B cell (primary cell): ENCODE measurements at places on chromosomes 11 and 22. TPM values are rescaled to one million over a fixed set of nuclear protein-coding genes. Genes with fewer than 3 reads are reported as not detected.

- DNase-seq: no peak
Observed at GRCh38 chr11:45573728-45574127, 91.7 kb downstream of the CHST1 start.

- no peak for DNase-seq
Observed at GRCh38 chr11:78922859-78923625, 348.4 kb upstream of the NARS2 start.

DNA sequence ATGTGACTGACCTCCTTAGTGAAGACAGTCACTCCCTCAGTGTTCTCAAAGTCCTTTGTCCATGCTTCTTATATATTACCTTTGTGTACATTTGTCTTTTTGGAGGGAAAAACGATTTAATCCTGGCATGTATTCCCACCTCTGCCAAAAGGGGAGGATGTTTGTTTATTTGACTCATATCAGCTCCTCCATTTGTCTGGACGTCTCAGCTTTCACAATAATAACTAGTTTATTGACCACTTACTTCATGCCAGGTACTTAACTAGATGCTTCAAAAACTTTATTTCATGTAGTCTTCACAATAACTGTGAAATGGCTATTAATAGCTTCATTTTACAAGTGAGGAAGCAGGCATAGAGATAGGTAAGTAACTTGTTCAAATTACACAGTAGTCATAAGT, 5.3 kb downstream of the TBCEL start:
- DNase-seq: no peak

Gene GGTLC2
- not detected in 2 replicates for total RNA-seq

DNA sequence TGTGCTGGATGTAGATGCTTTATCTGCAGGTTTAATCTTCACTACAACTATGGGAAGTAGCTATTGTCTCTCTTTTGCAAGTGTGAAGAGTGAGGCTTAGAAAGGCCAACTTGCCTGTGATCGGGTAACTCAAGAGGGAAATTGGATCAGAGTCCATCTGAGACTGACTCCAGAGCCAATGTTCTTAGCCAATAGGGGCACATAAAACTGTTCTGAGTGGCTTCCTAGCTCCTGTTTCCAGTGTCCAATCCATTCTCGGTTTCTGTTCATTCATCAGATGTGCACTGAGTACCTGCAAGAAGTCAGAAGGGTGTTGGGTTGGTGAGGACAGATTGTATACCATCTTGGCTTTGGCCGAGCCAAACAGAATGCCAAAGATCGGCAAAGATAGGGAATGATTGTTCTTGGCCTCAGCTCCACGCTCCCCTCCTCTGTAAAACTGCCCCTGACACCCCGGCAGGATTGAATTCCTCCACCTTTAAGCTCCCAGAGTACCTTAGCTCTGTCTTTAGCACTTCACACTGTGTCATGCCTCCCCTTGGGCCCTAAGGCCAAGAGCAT, 100.0 kb downstream of the PTPRJ start:
- no peak for DNase-seq

Gene TRIM22
- 370 and 388 TPM in 2 replicates for total RNA-seq

Gene GDPD4
- total RNA-seq: not detected in 2 replicates

- no peak for DNase-seq
Observed at GRCh38 chr11:132050049-132050448, 679.6 kb downstream of the NTM start.

Gene SEZ6L
- not detected in 2 replicates for total RNA-seq
